ENCODE measurements at places on chromosomes 4 and X.

- no peak for DNase-seq
These were observed 142.5 kb upstream of the MED14 start for GRCh38 chrX:40877887-40878286.

DNA sequence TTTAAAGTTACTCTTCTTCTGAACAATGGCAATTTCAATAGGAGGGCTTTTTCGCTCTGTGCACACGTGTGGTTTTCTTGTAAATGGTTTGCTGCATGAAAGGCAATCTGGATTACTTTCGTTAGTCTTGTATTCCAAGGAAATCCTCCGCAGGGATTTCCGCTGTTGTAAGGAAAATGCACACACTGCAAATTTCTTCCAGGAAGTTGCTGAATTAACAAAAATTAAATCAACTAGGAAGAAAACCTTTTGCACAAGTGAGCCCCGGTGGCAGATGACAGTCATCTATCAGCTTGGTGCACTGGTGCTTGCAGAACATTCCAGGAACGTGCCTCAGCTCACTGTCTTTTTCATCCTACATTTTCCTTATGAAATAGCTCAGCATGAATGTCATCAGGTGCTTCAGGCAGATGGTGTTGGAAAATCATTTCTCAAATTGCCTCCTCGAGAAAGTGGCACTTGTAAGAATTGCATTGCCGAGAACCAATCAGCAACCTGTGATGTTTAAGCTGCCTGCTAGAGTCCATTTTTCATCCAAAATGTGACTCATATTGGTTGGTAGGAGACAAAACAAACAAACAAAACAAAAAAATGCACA is 272.4 kb upstream of the VCX start:
- no peak for DNase-seq

- DNase-seq: peak; percentile 24
These were observed 627 bp downstream of the CDKN2AIP start for GRCh38 chr4:183445097-183445428.

DNA sequence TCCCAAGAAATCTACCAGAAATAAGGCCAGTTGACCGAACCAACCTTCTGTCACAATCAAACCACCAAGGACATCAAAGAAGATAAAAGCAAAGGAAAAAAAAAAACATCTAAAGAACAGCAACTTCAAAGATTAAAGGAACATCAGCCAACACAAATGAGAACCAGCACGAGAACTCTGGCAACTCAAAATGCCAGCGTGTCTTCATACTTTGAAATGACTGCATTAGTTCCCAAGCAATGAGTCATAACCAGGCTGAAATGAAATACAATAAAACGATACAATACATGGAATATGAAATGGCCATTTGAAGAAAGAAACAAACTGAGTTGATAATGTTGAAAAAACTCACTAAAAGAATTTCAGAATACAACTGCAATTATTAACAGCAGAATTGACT is 611.6 kb upstream of the GRIA3 start:
- no peak for DNase-seq

DNA sequence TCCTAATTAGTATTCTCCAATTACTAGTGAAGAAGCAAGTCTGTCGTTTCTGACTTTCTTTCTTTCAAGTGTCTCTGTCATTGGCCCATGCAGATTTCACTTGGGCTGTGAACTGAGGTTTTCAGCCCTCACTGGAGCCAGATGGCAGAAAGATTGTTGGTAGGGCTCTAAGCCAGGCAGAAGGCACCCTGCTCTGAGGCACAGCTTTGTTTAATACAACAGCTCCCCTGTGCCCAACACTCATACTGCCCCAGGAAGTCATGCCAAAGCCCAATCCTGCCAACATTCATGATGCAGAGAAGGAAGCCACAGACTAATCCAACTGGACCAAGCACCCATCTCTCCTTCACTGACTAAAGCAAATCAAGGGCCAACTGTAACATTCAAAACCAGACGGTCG is 117.1 kb upstream of the FRG1 start:
- DNase-seq: peak; percentile 92

DNA sequence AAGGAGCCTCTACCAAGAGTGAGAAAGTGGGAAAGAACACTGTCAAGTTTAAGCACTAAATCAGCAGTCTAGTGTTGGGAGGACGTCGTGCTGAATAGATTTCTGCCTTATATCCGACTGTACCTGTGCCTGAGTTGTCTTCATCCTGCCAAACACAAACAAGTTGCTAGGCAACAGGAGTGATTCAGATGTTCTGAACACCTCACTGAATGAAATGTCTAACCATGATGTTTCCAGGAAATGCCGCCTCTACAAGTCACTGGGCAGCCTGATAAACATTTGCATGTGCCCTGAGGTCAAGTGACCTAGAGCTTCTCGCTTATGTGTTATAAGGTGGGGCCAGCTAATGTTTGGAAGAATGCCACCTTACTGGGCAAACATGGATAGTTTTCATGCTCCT is 37.9 kb downstream of the SGMS2 start:
- DNase-seq: no peak

- no peak for DNase-seq
These were observed 779 bp downstream of the GABRQ start for GRCh38 chrX:152638443-152638904.

- no peak for DNase-seq
These were observed 1.2 kb downstream of the RPGR start for GRCh38 chrX:38326086-38326485.

DNA sequence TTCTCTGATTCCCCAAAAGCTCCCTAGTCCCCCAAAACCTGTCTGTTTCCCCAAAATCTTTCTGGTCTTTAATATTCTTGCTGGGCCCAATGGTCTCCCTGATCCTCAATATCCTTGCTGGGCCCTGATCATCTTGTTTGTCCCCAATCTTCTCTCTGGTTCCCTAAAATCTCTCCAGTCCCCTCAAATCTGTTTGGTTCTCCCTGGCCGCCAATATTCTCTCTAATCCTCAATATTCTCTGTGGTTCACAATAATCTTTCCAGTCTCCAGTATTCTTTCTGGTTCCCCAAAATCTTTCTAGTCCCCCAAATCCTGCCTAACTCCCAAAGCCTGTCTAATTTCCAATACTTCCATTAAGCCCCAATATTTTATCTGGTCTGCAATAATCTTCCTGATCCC is 18.5 kb downstream of the P2RY8 start:
- no peak for DNase-seq

GRCh38 chr4:92483341-92483740 is 179.6 kb downstream of the GRID2 start:
- no peak for DNase-seq

DNA sequence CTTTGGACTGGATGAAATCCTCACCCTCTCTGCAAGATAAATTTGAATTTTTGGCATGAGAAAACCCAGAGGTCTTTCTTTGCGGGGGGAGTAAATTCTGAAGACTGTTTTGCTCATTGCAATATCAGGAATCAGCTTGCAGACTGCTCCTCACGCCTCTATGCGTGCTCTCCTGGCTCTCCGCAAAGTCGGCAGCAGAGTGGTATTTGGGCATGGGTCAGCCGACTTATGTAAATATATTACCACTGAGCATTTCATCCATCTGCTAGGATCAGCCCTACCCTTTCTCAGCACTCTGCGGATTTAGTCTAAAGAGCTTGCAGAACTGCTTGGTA is 288.0 kb downstream of the ASMT start:
- no peak for DNase-seq

- DNase-seq: no peak
These were observed 53.2 kb upstream of the TNIP3 start for GRCh38 chr4:121217351-121217750.

DNA sequence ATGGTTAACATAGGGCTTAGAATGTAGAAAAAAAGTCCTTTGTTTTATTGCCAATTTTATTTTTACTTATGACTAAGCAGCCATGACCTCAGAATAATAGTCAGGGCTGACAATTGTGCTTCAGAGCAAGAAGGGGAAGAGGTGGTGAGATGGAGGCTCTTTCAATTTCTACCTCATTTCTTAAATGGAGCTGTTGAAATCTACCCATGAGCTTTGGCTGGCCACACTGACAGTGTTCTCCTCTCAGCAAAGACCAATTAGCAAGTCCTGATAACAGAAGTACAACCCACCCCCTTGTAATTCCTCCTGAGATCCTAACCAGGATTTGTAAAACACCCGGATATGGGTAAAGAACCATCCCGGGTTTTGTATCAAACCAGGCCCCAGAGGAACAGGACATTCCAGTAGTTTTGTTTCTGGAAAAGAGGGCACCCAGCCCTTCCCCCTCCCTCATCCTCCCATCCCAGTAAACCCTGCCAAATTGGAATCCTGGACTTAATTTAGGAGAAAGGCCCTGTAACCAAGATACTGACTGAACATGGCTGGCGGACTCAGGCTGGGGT is at the start of gene HEPH:
Gene HEPH (plus strand): TSS at position 399 of the 563 bp plus-strand sequence. CDS start 6,324 bp downstream, outside the sequence.
- DNase-seq: peak; percentile 19

- no peak for DNase-seq
These were observed 404.5 kb downstream of the GBA3 start for GRCh38 chr4:23097251-23097650.

GRCh38 chr4:123783151-123783790 is 386.7 kb downstream of the SPRY1 start:
- DNase-seq: no peak

- no peak for DNase-seq
These were observed 15.8 kb upstream of the IGFBP7 start for GRCh38 chr4:57125996-57126395.

- no peak for DNase-seq
These were observed 1249.4 kb downstream of the ADGRL3 start for GRCh38 chr4:62449538-62449937.

GRCh38 chr4:163165217-163166017 is 1.3 kb downstream of the NAF1 start:
- no peak for DNase-seq

DNA sequence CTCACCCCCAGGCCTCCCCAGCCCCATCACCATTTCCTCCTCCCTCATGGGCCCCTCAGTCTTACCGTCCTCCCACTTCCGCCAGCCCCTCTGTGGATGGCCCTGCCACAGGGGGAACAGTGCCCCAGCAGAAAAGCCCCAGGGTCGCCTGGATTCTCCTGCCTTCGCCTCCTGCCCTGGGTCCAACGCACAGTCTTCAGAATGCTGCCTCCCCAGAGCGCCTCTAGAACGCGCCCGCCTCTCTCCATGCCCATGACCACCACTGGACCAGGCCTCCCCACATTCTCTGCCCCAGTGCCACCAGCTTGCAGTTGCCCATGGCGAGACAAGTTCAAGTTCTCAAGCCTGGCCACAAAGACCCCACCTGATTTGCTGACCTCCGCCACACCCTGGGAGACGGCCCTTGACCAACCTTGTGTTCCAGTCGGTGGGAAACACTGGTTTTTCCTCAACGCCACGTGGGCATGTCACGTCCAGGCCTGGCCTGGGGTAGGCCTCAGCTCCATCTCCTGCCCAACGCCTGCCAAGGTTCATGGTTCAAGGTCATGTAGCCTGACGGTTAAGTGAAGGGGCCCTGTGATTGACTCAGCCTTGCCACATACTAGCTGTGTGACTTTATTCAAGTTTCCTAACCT is 634 bp upstream of the PLXNB3 start:
- no peak for DNase-seq

DNA sequence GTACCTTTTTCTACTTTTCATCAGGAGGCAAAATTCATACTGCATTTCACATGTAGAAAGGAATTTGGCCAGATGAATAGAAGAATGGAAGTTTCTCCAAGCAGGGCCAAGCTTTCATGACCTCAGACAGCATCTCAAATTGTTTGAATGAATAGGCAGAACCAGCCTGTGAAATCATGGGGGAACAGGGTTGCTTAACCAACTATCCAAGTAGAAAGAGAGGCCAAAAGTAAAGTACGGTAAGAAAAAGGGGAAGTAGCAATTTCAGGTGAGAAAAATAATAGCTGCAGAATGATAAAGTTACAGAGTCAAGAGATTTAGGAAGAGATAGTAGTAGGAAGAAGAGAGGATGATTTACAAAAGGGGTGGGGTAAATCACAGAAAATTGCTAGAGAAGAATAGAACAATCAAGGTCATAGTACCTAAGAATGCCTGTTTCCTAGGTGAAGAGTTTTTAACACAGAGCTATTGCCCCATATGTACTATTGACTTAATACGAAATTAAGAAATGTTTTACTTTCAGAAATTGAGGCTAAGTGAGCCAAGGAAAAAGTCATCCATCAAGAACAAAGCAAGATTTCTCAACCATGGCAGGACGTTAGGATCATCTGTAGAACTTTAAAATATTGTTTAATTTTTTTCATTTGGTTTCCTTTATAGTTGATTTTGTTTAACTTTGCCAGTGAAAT is 177.1 kb upstream of the TET2 start:
- no peak for DNase-seq

- no peak for DNase-seq
These were observed 43.3 kb downstream of the SPCS3 start for GRCh38 chr4:176363072-176363471.

GRCh38 chrX:357693-358471 is 28.8 kb downstream of the PPP2R3B start:
- no peak for DNase-seq

DNA sequence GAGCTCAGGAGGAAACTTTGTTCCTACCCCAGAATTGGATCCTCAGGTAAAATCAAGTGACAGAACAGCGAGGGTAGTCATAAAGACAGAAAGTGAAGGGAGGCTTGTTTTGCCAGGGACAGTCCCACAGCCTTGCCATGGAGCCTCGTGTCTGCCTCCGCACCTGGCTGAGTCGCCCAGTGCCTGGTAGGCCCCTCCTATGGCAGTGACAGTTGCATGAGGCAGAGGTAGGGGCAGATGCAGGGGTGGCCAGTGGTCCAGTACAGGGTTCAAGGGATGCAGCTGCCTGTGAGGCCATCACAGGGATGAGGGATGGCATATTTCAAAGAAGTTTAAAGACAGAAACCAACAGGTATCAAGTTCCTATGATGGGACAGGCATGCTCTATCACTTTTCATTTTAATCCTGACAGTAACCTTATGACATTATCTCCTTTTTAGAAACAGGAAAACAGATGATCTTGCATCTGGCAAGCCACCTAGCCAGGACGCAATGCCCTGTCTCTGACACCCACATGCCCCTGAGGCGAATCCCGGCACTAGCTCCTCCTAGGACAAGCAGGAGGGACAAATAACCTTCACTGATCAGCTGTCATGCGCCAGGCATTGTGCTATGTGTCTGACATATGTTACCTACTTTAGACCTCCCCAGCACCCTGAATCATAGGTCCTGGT is 127.4 kb upstream of the ENPP6 start:
- no peak for DNase-seq

GRCh38 chr4:121651597-121651996 is 45.2 kb downstream of the ANXA5 start:
- no peak for DNase-seq
